AG20443 (cell line): ENCODE measurements at places on chromosomes 3 and 15.

DNA sequence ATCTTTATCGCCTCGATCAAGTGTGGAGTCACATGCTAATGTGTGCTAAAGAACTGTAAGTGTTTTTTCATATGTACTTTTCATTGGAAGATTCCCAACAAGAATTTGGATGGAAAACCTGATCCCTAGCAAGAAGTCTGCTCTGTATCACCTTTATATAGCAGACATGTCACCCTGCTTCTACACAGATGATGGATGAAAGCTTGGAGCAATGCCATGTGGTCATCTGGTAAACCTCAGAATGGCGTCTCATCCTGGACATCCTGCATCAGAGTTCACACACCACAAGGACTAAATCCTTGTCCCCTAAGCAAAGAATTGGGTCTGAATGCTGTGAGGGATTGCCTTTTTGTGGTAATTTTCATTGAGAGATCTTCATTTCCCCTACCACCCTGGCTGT is 42.1 kb upstream of the CTDSPL start:
- no peak for DNase-seq

GRCh38 chr15:76799760-76800159 is 105.4 kb downstream of the SCAPER start:
- peak; percentile 43 for DNase-seq

GRCh38 chr3:168796339-168796738 is 700.6 kb upstream of the GOLIM4 start:
- DNase-seq = no peak

- DNase-seq = no peak
Measured at GRCh38 chr3:52293491-52294319, 6.1 kb downstream of the GLYCTK start.

GRCh38 chr15:62093809-62094208 is 27.0 kb downstream of the C2CD4A start:
- no peak for DNase-seq

GRCh38 chr3:38396861-38397260 is 50.3 kb downstream of the XYLB start:
- no peak for DNase-seq

DNA sequence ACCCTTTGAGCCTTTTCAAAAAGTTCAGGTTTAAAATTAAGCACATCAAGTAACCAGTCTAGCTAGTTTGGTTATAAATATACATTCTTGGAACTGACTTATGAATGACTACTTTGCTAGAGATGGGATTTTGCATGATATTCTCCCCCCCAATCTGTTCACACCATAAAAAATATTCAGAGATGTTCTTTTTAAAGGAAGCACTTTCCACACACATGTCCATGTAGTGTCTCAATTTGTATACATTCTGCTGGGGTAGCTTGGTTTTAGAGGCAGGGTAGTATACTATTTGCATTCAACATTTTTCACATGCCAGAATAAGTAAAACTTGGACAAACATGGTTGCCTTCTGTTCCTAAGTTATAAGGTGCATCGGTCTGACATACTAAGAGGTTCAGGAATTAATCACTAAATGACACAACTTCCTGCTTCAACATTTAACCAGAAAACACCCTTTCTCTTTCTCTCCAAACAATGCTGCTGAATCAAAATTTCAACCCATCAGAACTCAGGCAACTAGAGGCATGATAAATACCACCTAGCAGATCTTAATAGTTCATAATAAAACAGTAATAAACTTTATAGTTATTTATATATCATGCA is 57.0 kb downstream of the SUMF1 start:
- no peak for DNase-seq

GRCh38 chr3:66342717-66343356 is 122.0 kb downstream of the SLC25A26 start:
- DNase-seq = no peak

DNA sequence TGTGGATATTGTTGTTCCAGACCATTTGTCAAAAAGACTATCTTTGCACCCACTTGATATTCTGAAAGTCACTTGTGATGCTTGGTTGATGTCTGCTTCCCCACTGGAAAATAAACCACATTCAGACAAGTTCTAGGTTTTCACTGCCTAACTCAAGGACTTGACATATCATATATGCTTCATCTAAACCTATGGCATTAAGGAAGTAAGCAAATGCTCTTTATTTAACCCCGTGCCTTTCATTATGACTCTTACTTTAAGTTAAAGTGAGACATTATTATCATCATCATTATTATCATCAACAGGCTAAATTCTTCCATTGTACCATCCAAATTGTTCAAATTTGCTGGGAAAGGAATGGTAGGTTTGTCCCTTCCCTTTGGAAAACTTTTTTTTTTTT is 30.8 kb upstream of the C3orf80 start:
- no peak for DNase-seq

- DNase-seq = peak; percentile 70
Measured at GRCh38 chr15:70741107-70741531, 22.2 kb downstream of the UACA start.

DNA sequence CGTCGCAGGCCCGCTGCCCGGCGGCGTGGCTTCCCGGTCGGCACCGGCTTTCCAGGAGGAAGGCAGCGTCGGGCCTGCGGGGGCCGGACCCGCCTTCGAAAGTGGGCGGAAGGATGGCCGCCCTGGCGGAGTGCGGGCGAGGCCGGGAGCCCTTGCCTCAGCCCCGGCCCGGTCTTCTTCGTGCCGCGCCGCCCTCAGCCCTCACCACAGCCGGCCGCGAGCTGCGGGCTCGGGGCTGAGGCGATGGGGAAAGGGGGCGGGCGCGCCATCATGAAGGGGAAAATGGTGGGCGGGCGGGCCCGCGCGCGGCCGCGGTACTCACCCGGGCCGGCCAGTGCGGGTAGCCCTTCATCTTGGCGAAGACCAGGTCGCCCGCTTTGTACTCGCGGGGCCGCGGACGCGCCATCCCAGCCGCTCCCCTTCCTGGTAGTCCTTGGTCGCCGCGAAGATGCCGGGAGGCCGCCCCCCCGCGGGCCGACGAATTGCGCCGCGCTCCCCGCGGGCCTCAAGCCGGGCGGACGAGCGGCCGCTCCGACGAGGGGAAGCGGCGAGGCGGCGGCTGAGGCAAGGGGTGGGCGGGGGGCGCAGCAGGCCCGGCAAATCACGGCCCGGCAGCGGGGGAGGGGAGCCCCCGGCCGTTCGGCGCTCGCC is 489 bp downstream of the HDGFL3 start:
- peak; percentile 78 for DNase-seq

DNA sequence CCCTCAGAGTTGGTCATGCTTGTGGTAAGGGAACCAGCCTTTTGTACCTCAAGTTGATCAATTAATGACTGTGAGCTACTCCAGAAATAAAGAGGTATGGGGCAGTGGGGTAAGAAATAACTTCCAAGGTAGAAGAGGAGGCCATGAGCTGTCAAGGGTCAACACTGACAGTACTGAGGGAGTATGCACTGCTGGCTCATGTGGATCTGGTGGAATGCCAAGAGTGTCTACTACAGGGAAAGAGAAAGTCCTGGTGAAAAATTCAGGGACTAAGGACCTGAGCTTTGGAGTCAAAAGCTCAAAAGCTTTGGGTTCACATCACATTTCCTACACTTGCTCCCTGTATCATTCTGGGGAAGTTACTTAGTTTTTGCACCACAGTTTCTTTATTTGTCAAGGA is 154.9 kb downstream of the SEMA6D start:
- no peak for DNase-seq

GRCh38 chr15:74812533-74812932 is at the start of gene LMAN1L:
Gene LMAN1L, plus strand, starts transcription at chr15:74812835. Its CDS starts 20 bp downstream, at chr15:74812855.
- DNase-seq = no peak

DNA sequence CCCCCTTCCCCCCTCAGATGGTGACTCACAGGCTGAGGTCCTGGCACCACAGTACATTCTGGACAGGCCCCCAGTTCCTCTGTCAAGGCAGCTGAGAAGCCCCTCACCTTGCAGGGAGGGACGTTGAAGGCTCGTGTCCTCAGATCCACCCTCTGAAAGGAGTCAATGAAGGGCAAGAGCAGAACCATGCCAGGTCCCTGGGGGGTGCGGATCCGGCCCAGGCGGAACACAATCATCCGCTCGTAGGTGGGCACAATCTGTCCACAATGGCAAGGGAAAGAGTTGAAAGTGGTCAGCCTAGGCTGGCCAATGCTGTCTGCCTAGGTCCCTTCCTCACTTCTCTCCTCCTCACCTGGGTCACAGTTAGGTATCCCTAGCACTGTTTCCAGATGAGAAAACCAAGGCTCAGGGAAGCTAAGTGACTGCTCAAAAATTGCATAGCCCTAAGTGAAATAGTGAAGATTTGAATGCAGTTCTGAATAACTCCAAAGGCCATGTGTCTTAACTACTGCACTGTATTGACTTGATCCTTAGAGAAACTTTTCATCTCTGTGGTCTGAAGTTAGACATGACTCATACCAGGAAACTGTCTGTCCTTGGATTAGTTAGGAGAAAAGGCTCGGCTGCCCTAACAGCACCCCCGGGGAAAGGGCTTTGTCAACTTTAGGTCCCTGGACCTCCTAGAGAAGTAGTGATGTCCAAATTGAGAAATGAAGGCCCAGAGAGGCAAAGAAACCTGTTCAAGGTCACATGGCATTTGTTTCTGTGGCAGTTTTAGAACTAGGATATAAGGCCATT is 2.9 kb downstream of the STOML1 start:
- DNase-seq = peak; percentile 70

DNA sequence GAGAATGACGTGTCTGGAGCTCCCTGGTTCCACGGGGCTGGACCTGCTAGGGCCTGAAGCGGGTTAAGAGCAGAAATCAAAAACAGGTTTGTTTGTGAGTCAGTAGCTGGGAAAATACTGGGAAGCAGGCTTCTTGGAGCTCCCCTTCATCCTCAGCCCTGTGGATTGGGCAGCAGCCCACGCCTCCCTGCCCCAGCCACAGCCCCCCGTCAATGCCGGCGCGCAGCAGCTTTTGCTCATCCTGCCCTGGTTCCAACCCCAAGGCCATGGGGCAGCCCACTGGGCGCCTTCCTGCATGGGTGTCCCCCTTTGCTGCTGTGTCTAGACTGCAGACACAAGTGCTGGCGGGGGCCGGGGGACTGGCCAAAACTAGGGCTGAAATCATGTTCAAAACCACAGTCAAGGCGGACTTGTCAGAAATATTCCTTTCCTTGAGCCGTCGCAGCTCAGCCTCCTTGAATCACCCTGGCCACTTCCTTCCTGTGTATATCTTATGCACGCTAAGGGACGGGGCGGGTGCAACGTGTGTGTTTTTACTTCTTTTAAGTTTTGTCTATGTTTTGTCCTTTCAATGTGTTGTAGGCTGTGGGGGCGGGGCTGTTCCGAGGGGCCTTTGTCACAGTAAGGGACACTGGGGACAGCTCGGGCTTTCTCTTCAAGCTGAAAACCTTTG is 108.1 kb downstream of the KLF13 start:
- peak; percentile 86 for DNase-seq
